ENCODE measurements at places on chromosomes 12 and 14.

DNA sequence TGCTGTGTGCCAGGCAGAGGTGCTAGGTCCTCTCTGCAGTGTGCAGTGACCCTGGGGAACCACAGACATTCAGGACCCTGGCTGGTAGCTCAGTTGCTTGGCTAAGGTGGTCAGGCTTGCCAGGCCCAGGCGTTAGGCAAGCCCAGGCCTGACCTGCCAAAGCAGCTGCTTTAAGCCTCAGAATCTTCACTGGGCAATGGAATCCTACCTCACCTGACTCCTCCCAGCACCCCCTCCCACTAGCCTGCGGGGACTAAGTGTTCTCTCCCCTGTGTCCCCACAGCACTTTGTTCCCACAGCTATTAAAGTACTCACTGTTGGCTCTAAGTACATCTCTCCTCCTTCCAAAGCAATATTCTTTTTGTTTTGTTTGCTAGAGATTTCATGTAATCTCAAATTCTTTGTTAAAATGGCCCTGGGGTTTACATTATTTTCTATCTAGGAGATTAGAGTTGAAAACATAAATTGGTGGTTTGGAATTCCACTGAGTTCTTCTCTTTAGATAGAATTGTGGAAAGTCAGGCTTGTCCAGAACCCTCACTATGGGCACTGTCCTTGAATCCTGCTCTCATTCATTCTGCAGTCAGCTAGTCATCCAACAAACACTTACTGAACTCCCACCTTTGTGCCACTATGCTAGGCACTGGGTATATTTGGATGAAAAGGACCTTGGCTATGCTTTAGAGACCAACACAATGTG lies 44.4 kb downstream of the DGLUCY start:
- no peak for DNase-seq

GRCh38 chr14:91727121-91727520 lies 4.8 kb downstream of the CATSPERB start:
- no peak for DNase-seq

DNA sequence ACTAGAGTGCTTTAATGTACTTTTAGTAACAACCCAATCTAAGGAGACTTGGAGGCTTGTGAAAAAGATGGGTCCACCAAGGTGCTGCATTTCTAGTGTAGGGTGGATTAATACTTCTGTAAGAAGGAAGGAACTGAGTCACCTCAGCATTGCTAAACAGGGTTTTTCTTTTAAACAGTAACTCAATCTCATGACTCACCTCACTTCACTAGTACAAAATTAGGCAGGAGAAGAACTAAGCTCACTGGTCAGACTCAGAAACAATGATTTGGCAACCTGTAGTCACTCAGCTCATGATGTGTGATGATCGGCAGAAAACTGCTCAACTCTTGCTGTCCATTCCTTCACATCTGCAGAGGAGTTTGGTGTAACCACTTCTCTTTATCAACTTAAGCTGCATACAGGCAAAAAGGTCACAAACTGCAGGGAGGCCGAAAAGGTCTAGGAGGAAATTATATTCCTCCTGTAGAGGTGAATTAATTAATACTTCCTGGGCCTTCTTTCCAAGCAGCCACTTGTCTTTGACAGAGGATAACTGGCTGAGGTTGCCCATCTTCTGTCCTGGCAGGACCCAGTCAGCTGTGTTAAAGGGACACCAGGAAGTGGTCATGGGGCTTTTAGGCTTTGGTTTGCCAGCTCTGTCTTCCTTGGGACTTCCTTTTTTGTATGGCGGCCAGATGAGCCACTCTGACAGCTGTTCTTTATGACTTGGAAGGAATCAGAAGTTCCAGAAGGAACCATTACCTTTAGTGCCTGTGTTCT lies 466.9 kb downstream of the FUT8 start:
- no peak for DNase-seq

- DNase-seq: no peak
Measured at GRCh38 chr14:59281609-59282377, 93.3 kb downstream of the DAAM1 start.

- no peak for DNase-seq
Measured at GRCh38 chr14:101008196-101008595, 104.7 kb upstream of the RTL1 start.

GRCh38 chr14:31881531-31882310 lies 195.4 kb upstream of the ARHGAP5 start:
- no peak for DNase-seq

- DNase-seq: no peak
Measured at GRCh38 chr12:2552000-2552756, 242.6 kb upstream of the FKBP4 start.

GRCh38 chr14:100525615-100526014 lies 61.6 kb downstream of the BEGAIN start:
- no peak for DNase-seq

DNA sequence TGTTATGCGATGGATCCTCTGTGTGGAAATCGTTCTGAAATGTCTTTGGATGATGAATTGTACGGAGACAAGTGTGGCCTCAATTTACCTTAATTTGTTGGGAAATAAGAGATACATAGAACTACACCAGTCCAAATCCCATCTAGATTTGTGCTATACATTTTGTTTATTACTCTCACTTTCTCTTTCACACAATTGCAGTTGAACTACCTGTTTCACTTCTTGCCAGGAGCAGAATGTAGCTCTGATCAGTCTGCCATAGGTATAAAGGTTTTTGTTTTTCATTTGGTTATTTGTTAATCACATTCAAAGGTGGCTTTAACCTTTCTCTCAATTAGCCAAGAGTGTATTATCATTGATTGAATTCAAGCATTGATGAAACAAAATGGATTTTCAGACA lies 268.2 kb downstream of the SNAPC1 start:
- DNase-seq: no peak

DNA sequence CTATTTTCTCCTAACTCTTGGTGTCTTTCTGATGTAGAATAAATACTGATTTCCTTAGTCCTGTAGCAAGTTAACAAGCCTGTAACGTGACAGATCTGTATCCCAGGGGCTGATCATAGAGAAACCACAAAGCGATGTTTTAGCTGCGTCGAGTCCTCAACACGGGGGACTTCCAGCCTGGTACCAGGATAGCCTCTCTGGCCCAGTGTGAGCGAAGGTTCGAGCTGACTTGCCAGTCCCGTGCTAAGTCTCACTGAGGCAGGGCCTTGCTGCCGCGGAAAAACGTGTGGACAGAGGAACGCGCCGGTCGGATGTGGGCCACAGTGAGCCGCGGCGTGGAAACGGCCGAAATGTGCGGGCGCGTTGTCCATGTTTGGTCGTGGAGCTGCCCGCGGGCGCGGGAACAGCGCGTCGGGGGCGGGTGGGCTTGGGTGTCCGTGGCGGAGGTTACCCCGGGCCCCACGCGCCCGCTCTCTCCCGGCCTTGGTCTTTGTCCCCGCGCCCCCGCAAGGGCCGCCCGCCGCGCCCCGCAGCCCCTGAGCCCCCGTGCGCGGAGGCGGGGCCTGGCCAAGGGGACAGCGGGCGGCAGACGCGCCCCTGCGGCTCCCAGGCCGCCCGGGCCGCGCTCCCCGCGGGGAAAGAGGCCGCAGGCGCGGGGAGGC lies 531 bp upstream of the EML1 start:
- no peak for DNase-seq

DNA sequence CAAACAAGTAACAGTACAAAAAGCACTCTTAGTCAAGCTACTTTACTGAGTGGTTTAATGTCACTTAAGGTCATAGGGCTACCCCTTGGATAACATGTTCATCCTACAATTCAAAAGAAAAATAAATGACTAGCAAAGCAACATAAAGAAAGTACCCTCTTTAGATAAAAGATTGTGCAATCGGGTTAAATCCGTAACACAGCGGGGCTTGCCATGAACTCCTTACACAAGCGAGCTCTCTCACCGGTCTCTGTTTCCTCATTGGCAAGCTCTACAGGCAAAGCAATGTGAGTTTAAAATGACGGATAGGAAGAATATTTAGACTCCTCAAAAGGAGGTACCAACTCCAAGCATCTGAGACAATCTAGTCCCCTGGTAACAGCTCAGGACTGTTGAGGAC lies 140.6 kb downstream of the EGLN3 start:
- no peak for DNase-seq

DNA sequence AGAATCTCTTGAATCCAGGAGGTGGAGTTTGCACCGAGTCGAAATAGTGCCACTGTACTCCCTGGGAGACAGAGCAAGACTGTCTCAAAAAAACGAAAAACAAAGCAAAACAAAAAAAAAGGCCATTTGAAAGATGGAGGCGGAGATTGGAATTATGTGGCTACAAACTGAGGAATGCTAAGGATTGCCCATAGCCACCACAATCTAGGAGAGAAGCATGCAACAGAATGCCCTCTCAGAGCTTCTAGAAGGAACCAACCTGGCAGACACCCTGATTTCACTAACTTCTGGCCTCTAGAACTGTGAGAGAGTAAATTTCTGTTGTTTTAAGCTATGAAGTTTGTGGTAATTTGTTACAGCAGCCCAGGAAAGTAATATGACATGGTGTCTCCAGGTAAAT lies 50.1 kb upstream of the LIMA1 start:
- DNase-seq: no peak

- no peak for DNase-seq
Measured at GRCh38 chr12:28708918-28709371, 440.1 kb upstream of the FAR2 start.

DNA sequence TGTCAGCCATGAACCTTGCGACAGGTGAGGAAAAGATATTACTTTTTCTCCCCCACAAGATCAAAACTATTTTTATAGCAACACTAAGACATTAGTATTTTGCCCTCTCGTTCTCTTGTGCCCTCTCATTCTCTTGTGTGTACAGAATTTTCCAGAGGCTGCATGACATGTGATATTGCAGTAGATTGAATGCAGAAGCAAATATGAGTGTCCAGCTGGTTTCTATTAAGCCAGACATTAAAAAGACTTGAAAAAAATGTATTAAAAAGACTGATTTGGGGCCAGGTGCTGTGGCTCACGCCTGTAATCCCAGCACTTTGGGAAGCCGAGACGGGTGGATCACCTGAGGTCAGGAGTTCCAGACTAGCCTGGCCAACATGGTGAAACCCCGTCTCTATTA lies 63.7 kb upstream of the ZFP36L1 start:
- DNase-seq: no peak
